Peyer's patch (tissue), 4 donors: ENCODE measurements at places on chromosomes 6 and 20. TPM values are rescaled to one million over a fixed set of nuclear protein-coding genes. Genes with fewer than 3 reads are reported as not detected.

DNA sequence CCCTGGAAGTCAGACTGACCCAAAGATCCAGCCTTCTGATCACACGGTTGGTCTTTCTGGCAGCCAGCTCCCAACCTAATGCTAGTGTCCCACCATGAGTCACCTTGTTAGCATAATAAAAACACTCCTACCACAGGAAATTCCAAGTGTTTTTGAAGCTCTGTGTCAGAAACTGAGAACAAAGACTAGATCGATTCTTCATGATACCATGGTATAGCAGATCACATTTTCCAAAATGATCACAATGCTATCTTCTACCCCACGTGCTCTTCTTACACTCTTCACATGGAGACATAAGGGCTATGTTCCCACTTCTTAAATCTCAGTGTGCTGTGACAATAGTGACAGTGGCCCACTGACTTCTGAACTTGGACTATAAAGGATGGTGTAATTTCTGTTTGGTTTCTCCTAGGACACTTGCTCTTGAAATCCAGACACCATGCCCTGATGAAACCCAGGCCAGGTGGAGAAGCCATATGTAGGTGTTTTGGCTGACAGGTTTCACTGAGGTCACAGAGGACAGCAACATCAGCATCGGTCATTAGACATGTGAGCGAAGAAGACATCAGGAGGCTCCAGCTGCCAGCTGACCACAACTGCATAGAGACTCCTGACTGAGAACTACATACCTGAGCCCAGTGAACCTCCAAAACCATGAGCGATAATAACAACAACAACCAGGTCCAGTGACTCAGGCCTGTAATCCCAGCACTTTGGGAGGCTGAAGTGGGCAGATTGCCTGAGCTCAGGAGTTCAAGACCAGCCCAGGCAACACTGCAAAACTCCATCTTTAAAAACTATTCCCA, 57.5 kb downstream of the MKKS start:
- no peak for DNase-seq
- H3K27me3 ChIP-seq, result no peaks in the 10 kb centered on the region
- no peaks in the 10 kb centered on the region for H3K4me1 ChIP-seq
- H3K36me3 ChIP-seq, result no peaks in the 10 kb centered on the region
- no peak overlapping the region for H3K4me3 ChIP-seq

GRCh38 chr6:135147637-135148592, 33.2 kb upstream of the MYB start:
- H3K27me3 ChIP-seq, result no peaks in the 10 kb centered on the region
- H3K27ac ChIP-seq, result no peak overlapping the region
- H3K4me3 ChIP-seq, result no peak overlapping the region
- no peaks in the 10 kb centered on the region for H3K36me3 ChIP-seq
- DNase-seq, result no peak
- H3K4me1 ChIP-seq, result no peaks in the 10 kb centered on the region

DNA sequence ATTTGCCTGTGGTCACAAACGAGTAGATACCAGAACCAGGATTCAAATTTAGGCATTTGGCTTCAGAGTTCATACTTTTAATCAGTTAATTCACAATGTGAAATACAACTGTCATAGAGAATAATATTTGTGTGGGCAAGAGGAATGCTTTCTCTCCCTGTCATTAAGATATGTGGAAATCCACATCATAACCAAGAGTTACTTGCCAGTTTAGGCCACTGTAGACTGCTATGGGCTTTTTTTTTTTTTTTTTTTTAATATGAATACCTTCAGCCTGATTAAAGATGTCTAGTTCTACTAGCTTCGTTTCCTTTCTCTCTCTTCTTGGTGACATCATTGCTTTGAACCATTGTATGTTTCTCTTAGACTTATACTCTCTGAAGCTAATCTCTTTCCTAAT, 244.9 kb downstream of the ZFAND3 start:
- no peaks in the 10 kb centered on the region for H3K27me3 ChIP-seq
- no peak overlapping the region for H3K4me3 ChIP-seq
- no peak for DNase-seq
- H3K27ac ChIP-seq, result no peak overlapping the region
- no peaks in the 10 kb centered on the region for H3K4me1 ChIP-seq

GRCh38 chr6:38391626-38392579, 247.8 kb downstream of the BTBD9 start:
- H3K27me3 ChIP-seq, result no peaks in the 10 kb centered on the region
- H3K4me1 ChIP-seq, result no peaks in the 10 kb centered on the region
- DNase-seq, result no peak
- no peak overlapping the region for H3K4me3 ChIP-seq

- no peaks in the 10 kb centered on the region for H3K27me3 ChIP-seq
- H3K4me3 ChIP-seq, result no peak overlapping the region
- no peaks in the 10 kb centered on the region for H3K36me3 ChIP-seq
- peaks cover 16% of the 10 kb centered on the region for H3K4me1 ChIP-seq
- H3K27ac ChIP-seq, result no peak overlapping the region
- DNase-seq, result no peak
Measured at GRCh38 chr20:1883986-1884385, 11.2 kb upstream of the SIRPA start.

DNA sequence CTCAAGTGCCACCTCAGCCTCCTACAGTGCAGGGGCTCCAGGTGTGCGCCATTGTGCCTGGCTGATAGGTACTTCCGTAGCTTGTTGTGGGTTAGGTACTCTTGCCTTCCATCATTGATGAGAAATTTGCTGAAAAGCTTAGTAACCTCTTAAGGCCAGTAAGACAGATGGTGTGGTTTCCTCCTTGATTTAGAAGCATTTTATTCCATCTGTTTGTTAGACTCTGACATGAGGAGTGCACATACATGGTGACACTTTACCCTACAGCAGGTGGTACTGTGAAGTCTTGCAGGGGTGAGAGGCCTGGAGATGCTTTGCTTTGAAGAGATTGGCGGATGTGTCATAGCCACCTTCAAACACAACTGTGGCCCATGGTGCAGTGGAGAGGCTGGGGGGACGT, 14.8 kb upstream of the MTG2 start:
- H3K4me1 ChIP-seq, result no peaks in the 10 kb centered on the region
- H3K27ac ChIP-seq, result no peak overlapping the region
- no peaks in the 10 kb centered on the region for H3K27me3 ChIP-seq

DNA sequence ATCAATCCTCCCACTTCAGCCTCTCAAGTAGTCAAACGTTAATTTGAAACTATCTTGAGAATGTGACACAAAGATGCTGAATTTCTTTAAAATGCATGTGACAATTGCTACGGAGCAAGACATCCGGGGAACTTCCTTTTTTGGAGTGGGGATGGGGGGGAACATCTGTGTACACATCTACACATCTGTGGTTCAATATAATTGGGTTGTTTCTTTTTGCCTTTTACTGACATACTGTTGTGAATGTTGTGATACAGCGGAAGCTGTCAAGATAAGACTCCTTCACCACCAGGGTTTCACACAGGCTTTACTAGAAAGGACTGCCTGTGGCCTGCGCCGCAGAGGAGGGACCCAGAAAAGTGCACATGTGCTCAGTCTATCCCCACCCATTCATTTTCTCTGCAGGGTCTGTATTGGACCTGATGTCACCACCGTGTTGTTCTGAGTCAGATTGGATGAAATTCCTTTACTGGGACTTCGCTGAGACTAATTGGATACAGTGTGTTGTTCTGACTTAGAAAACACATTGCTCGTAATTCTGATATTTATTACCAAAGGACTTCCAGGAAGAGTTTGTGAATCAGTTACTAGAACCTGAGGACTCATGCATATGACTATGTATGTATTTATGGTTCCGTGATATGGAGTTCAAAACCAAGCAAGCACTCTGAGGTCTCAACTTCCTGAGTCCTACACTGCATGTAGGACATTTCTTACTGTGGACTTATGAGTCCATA, 98.7 kb upstream of the SGK1 start:
- no peak overlapping the region for H3K4me3 ChIP-seq
- H3K27ac ChIP-seq, result no peak overlapping the region
- no peaks in the 10 kb centered on the region for H3K27me3 ChIP-seq
- H3K4me1 ChIP-seq, result no peaks in the 10 kb centered on the region

DNA sequence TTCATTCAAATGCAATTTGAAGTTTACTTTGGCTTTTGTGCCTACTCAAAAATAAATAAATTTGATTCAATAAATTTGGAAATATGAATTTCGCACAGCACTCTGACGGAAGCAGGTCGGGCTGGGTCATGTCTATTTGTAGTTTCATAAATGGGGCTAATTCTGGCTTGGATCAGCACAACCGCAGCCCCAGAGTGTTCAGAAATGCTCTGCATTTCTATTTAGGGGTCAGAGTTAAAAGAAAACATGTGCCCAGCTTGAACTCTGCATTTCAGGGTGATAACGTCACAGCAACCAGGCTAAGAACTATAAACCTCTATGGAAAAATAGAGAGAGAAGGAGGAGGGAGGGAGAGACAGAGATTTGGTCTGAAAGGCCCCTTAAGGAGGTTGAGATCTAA, 480.9 kb upstream of the NOX3 start:
- no peak for DNase-seq
- H3K4me1 ChIP-seq, result no peaks in the 10 kb centered on the region
- no peaks in the 10 kb centered on the region for H3K27me3 ChIP-seq
- H3K36me3 ChIP-seq, result no peaks in the 10 kb centered on the region
- no peak overlapping the region for H3K27ac ChIP-seq

DNA sequence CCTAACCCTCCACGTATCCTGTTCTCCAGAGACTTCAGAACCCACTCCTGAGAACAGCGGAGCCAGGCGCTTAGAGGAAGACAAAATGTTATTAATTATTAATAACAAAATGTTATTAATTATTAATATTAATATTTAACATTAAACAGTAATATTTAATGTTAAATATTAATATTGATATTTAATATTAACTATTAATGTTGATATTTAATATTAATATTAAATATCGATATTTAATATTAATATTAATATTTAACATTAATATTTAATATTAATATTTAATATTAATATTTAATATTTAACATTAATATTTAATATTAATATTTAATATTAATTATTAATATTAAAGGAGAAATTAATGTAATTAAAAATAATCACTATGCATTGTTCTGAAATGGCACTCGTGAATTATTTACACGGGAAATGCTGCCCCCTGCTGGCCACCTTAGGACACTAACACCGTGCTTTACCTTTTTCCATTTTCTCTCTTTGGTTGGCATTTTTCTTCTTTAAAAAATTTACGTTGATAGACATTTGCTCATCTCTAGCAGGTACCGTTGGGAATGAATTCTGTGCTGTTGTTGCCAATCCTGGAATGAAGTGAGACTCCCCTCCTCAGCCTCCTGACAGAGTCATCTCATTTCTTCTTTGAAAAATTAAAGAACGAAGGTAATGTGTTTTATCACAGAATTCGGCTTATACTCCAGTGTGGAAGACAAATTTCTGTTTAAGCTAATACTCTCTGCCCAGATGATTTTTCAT, 7.5 kb upstream of the GGTLC1 start:
- peak; percentile 63 for DNase-seq
- H3K27me3 ChIP-seq, result no peaks in the 10 kb centered on the region
- no peak overlapping the region for H3K27ac ChIP-seq
- no peak overlapping the region for H3K4me3 ChIP-seq
- no peaks in the 10 kb centered on the region for H3K36me3 ChIP-seq

Gene IL20RA
- total RNA-seq, result 1.7 TPM

Gene RSPO4
- total RNA-seq, result not detected
